ENCODE measurements at places on chromosomes 4 and X.

DNA sequence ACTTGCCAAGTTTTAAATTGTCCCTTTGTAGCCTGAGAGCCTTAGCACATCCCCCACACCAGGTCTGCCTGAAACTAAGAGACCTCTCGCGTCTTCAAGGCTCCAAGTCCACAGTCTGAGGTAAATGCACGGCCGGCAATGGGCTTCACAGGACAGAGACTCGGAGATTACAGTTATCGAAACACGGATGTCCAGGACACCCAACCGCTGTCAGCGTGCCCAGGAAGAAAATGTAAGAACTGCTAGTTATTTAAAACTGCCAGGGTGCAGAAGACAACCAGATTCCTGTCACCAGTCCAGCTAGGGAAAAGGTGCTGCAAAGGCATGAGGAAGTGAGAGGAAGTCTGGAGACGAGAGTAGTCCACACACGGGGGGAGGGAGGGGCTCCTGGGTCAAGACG is 28.9 kb downstream of the ZNF827 start:
- peaks cover 45% of the 10 kb centered on the region for H3K4me1 ChIP-seq
- peak overlapping the region; percentile 22 for H3K27ac ChIP-seq
- no peak for DNase-seq
- H3K4me3 ChIP-seq, result no peak overlapping the region
- no peaks in the 10 kb centered on the region for H3K27me3 ChIP-seq
- H3K36me3 ChIP-seq, result peaks cover under 1% of the 10 kb centered on the region

GRCh38 chrX:35711281-35711680 is 86.9 kb upstream of the MAGEB16 start:
- H3K36me3 ChIP-seq, result no peaks in the 10 kb centered on the region
- H3K27me3 ChIP-seq, result no peaks in the 10 kb centered on the region
- no peaks in the 10 kb centered on the region for H3K4me1 ChIP-seq
- H3K27ac ChIP-seq, result no peak overlapping the region

- H3K4me3 ChIP-seq, result no peak overlapping the region
- H3K27me3 ChIP-seq, result no peaks in the 10 kb centered on the region
- peaks cover 6% of the 10 kb centered on the region for H3K4me1 ChIP-seq
Measured at GRCh38 chr4:73087871-73088270, 18.4 kb upstream of the COX18 start.

DNA sequence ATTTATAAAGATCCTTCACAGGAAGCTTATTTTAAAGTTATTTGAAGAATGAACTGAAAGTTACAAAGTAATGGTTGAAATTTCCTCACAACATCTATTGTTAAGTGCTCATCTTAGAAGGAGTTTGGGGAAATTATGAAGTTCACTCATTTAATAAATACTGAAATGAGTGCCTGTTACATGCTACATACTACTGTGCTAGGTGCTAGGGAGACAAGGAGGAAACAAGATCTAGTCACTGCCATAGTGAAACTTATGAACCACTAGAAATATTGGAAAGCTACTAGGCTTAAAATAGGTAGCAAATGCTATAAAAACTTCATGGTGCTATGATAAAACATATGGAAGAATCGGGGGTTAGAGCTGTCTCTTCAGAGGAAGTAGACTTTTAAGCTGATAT is 97.1 kb downstream of the JADE1 start:
- peaks cover 24% of the 10 kb centered on the region for H3K4me1 ChIP-seq
- no peaks in the 10 kb centered on the region for H3K27me3 ChIP-seq
- no peak overlapping the region for H3K4me3 ChIP-seq

DNA sequence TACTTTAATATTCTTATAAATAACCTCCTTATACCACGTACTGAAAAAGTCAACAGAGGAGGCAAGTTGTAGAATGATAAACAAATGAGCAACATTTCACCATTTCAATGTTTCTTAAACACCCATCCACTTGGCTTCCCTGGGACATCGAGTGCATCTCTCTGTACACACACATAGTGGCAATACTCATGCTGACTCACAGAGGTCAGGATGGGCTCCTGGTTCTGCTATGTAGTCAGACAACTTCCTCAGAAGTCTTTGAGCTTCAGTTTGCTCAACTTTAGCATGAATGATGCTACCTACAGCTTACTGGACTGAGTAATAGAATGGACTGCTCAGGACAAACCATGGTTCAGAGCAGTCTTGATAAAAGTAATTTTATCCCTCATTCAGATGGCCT is 56.9 kb downstream of the MAD2L1 start:
- no peaks in the 10 kb centered on the region for H3K36me3 ChIP-seq
- no peak for DNase-seq
- no peak overlapping the region for H3K4me3 ChIP-seq
- no peak overlapping the region for H3K27ac ChIP-seq
- peaks cover 2% of the 10 kb centered on the region for H3K27me3 ChIP-seq

- H3K4me1 ChIP-seq, result peaks cover 10% of the 10 kb centered on the region
- no peak for DNase-seq
- H3K27ac ChIP-seq, result no peak overlapping the region
- peaks cover 5% of the 10 kb centered on the region for H3K27me3 ChIP-seq
Measured at GRCh38 chr4:139875411-139875825, 209.8 kb downstream of the MGST2 start.

DNA sequence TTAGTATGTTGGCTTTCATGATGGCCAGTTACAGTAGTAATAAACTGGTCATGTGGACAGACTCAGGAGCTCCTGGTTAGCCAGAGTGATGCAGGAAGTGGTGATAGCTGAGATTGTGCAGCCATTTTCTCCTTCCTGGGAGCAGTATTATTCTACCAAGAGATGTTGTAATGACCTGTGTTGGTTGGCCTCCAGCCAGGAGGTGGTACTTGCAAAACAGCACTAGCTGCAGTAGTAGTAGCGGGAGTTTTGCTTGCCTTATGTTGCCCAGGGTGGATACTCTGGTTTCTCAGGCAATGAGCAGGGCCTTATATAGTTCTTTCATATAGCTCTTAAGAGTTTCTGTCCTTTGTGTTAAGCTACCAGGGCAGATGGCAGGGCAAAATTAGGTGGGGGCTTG is 998.8 kb downstream of the GLUD2 start:
- no peaks in the 10 kb centered on the region for H3K27me3 ChIP-seq
- no peak overlapping the region for H3K27ac ChIP-seq
- H3K36me3 ChIP-seq, result no peaks in the 10 kb centered on the region
- no peaks in the 10 kb centered on the region for H3K4me1 ChIP-seq
- no peak overlapping the region for H3K4me3 ChIP-seq

GRCh38 chr4:151147000-151147399 is 47.6 kb downstream of the RPS3A start:
- H3K4me3 ChIP-seq, result no peak overlapping the region
- no peak overlapping the region for H3K27ac ChIP-seq
- no peaks in the 10 kb centered on the region for H3K27me3 ChIP-seq

DNA sequence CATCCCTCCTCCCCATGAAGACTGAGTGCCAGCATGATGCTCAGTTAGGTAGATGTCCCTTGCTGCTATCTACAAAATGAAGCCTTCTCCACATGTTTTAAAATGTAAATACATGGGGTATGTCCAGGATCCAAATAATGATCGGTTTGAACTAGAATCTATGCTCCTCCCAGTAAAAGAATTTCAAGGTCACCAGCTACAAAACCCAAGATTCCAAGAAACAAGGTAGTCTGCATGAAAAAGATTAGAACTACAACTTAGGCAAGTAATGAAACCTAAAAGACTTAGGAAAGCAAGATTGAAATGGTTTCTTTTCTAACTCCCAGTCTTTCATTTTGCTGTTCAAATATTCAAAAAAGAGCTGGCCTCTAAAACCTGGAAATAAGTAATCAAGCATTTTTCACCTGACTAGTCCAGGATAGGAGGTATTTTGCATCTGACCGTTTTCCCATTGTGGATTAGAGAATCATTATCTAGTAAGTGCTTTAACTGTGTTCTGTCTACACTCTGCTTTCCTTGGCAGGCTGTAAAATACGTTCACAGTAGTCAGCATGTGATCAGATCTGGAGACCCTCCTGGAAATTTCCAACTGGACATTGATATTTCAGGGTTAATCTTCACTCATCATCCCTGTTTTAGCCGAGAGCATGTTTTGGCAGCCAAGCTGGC is 57.4 kb downstream of the CC2D2A start:
- H3K4me1 ChIP-seq, result peaks cover 8% of the 10 kb centered on the region
- no peak for DNase-seq
- no peak overlapping the region for H3K4me3 ChIP-seq
- H3K27me3 ChIP-seq, result peaks cover 2% of the 10 kb centered on the region
- peaks cover 7% of the 10 kb centered on the region for H3K36me3 ChIP-seq

GRCh38 chrX:55127692-55128091 is 38.9 kb downstream of the PAGE2 start:
- no peak overlapping the region for H3K27ac ChIP-seq
- no peak overlapping the region for H3K4me3 ChIP-seq
- DNase-seq, result no peak
- no peaks in the 10 kb centered on the region for H3K27me3 ChIP-seq
- no peaks in the 10 kb centered on the region for H3K36me3 ChIP-seq

DNA sequence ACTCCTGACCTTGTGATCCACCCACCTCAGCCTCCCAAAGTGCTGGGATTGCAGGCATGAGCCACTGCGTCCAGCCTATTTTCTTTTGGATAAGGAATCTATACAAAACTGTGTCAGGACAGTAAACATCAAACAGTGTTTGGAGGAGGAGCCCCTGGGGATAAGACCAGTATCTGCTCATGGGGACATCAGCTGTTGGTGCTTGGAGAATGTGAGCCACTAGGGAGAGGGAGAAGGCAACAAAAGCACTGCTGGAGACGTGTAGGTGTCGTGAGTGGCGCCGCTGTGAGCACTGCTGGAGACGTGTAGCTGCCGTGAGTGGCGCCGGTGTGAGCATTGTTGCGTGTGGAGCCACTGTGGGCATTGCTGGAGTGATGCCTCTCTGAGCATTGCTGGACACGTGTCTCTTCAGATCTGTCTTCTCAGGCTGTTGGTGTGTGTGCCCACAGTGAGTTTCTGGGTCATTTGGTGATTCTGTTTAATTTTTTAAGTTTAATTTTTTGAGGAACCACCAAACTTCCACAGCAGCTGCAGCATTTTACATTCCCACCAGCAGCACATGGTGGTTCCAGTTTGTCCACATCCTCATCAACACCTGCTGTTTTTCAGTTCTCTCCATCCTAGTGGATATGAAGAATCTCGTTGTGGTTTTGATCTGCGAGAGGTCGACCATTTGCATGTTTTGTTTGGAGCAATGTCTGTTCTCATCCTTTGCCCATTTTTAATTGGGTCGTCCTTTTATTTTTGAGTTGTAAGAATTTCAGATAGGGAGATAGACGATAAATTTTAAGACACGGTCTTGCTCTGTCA is 19.0 kb downstream of the DGKQ start:
- no peak for DNase-seq
- no peak overlapping the region for H3K27ac ChIP-seq
- peaks cover 16% of the 10 kb centered on the region for H3K27me3 ChIP-seq
- H3K4me1 ChIP-seq, result no peaks in the 10 kb centered on the region

GRCh38 chrX:123339221-123339905 is 155.3 kb downstream of the GRIA3 start:
- H3K4me1 ChIP-seq, result no peaks in the 10 kb centered on the region
- no peak overlapping the region for H3K4me3 ChIP-seq
- no peaks in the 10 kb centered on the region for H3K27me3 ChIP-seq
- H3K36me3 ChIP-seq, result no peaks in the 10 kb centered on the region
- no peak for DNase-seq

DNA sequence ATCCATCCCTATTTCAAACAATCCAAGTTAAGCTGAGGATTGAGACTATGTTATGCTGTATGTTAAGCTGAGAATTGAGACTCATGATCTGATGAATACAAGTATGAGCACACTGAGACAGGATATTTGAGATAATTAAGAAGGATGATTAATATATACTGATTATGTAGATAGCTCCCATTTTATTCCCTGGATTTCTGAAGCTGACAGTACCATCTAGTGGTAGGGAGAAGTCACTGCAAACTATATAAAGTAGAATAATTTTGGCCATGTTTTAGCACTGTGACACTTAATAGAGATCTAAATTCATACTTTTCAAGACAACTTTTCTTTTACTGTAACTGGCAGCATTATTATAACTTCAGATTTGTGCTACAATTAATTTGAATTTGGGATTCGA is 63.8 kb upstream of the HPRT1 start:
- peaks cover 15% of the 10 kb centered on the region for H3K36me3 ChIP-seq
- H3K4me1 ChIP-seq, result peaks cover 30% of the 10 kb centered on the region
- H3K27me3 ChIP-seq, result no peaks in the 10 kb centered on the region
- H3K4me3 ChIP-seq, result no peak overlapping the region

DNA sequence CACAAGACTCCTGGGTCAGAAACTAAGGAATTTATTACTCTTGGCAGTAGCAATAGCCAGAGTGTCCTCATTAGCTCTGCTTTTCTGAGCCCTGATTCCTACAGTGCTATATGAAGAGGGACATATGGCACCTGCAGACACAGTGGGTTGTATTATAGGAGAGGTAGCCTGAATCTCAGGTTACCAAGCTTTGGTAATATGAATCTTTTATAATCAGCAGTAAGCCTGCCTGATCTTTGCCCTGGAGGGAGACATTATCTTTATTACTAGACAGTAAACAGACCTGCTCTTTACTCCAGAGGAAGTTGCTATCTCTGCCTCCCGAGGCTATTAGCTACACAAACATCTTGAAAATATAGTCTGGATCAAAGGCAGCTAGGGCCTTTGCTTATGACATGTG is 62.5 kb upstream of the HOPX start:
- no peak for DNase-seq
- no peaks in the 10 kb centered on the region for H3K27me3 ChIP-seq
- no peak overlapping the region for H3K27ac ChIP-seq

DNA sequence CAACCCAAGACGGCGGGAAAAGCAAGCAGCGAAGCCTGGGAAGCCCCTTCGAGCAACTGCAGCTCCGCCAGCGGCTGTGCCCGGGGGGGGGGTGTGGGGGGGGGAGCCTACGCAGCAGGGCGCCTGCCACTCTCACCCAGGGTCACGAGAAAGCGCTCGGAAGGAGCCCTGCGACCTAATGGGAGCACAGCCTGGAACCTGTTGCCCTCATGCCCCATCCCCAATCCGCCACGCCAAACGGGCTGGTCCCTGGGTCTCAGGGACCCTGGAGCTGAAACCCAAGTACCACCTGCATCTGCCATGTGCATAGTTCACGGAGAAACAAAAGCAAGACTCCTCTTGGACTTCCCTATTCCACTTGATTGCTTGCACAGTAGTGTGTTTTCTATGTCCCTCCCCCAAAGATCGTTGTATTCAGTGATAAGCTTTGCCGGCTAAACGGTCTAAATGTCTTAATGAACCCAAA is 359 bp upstream of the GAB3 start:
- H3K4me3 ChIP-seq, result peak overlapping the region; percentile 81
- H3K4me1 ChIP-seq, result peaks cover 5% of the 10 kb centered on the region
- DNase-seq, result no peak

GRCh38 chr4:89242216-89242615 is 65.4 kb downstream of the GPRIN3 start:
- no peaks in the 10 kb centered on the region for H3K36me3 ChIP-seq
- H3K4me1 ChIP-seq, result peaks cover 2% of the 10 kb centered on the region
- no peak for DNase-seq
- H3K4me3 ChIP-seq, result no peak overlapping the region
- peaks cover 1% of the 10 kb centered on the region for H3K27me3 ChIP-seq
- H3K27ac ChIP-seq, result no peak overlapping the region

DNA sequence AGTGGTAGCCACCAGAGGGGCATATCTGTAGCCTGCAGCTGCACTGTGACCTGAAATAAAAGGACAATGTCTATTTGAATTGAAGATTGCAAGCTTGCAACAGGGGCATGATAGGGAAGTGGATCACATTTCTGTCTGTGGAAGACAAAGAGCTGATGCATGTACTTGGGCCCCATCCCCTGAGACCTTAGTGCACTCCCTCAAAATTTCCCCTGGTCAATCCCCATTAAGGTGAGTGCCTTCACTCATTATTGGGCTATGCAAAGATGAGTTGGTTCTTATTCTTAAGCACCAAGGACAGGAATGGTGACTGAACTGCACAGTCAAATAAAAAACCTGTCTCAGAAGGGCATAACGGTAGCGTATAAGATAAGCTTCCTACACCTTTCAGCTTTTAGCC is 273.1 kb upstream of the ARSJ start:
- no peak overlapping the region for H3K4me3 ChIP-seq
- H3K4me1 ChIP-seq, result no peaks in the 10 kb centered on the region
- no peaks in the 10 kb centered on the region for H3K36me3 ChIP-seq
- DNase-seq, result no peak
- peaks cover 3% of the 10 kb centered on the region for H3K27me3 ChIP-seq

Data from endothelial cell (in vitro differentiated cells).